ENCODE measurements at places on chromosomes 6 and 20.

DNA sequence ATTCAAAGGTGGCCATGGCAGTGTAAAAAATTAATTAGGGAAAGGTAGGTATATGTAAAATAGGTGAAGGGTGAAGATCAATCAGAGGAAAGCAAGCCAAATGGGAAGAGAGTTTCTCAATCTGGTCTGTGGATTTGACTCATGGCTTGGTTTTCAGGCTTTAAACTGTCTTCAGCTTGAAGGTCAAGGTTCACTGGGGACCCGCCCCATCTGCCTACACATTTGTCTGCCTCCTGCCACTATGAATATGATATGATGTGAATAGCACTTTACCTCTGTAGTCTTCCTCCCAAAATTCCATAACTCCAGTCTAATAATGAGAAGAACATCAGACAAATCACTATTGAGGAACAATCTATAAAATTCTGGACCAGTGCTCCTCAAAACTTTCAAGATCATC, 32.3 kb upstream of the THEMIS start:
- no peak for DNase-seq

DNA sequence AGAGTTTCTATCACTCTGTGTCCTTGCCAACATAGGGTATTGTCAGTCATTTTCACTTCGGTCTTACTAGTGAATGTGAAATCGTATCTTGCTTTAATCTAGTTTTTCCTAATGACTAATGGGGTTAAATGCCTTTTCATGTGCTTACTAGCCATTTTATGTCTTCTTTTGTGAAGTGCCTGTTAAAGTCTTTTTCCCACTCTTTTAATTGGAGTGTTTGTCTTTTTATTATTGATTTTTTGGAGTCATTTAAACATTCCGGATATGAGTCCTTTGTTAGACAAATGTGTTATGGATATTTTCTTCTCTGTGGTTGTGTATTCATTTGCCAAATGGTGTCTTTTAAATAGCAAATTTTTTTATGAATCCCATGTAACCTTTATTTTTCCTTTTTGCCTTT, 194.6 kb downstream of the CDH26 start:
- DNase-seq: no peak

GRCh38 chr6:109690373-109690736, 647 bp downstream of the AK9 start:
- DNase-seq: no peak

GRCh38 chr20:31475472-31476293, 595 bp downstream of the REM1 start:
- DNase-seq: no peak

GRCh38 chr6:53706525-53706924, 41.0 kb upstream of the KLHL31 start:
- DNase-seq: no peak

GRCh38 chr20:47730744-47731143, 54.5 kb downstream of the SULF2 start:
- no peak for DNase-seq

DNA sequence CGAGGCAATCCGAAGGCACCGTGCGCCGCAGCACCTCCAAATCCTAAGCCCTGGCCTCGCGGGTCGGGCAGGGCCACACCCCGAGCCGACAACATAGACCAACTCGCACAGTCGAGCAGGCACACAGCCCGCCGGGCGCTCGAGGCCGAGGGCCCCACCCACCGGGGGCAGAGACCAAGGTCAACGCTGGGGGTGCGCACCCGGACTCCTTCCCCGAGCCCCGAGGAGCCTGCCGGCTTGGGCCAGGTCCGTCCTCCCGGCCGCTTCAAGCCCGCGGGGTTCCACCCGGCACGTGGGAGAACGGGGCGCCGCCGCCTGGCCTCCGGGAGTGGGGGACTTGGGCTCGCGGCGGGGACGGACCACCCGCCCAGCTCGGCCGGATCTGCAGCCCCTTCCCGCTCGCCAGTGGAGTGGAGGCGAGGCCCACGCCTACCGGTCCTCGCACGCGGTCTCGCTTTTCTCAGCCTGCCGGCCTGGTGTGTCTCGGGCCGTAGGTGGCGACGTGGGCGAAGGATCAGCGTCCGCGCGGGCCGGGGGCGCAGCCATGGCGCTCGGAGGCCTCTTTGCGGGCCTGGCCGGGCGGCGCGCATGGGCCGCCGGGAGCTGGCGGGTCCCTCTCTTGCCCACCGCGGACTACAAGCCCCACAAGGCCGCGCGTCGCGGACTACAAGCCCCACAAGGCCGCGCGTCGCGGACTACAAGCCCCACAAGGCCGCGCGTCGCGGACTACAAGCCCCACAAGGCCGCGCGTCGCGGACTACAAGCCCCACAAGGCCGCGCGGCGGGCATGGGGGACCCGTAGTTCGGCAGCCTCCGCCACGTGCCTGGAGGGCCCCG, at the start of gene UCKL1:
TSS of gene UCKL1 (minus strand) at position 590 of the 837 bp plus-strand sequence. CDS start at position 546, 44 bp downstream.
- DNase-seq: peak; percentile 80

DNA sequence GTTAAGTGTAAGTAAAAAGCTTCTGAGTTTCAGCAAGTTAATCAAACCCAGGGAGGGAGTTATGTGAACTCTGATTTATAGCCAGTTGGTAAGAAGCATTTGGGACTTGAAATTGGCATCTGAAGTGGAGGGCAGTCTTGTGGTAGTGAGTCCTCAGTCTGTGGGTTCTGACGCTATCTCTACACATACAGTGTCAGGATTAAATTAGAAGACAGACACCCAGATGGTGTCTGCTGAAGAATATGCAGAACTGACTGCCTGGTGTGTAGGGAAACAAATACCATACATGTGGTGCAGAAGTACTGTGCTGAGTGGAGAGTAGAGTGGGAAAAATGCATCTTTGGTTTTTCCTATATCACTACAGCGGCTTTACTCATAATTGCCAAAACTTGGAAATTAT, 43.5 kb upstream of the PLN start:
- DNase-seq: no peak

- no peak for DNase-seq
Measured at GRCh38 chr6:109503327-109504224, 20.6 kb upstream of the ZBTB24 start.

DNA sequence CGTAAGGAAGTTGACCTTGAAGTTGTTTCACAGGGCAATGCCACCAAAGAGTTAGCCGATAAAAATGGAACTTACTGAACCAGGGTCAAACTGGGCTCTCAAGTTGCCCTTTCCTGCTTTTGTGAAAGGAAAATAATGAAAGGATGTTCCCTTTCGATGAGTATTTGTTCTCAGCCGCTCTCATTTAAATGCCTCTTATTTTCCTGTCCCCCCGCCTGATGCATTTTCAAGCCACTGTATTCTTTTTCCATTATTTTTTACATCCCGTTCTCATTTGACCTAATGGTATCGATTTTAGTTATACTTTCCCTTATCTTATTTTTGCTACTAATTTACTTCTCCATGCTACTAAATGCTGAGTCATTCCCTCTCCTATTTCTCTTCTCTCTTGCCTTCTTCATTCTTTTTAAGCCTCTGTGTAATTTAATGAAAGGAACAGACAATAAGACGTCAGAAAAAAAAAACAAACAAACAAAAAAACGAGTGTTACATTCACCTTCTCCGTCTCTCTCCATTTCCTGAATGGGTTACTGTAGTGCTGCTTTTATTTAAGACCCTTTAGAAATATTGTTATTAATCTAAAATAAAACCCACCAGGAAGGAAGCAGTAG, 655 bp upstream of the NDUFAF4 start:
- no peak for DNase-seq

DNA sequence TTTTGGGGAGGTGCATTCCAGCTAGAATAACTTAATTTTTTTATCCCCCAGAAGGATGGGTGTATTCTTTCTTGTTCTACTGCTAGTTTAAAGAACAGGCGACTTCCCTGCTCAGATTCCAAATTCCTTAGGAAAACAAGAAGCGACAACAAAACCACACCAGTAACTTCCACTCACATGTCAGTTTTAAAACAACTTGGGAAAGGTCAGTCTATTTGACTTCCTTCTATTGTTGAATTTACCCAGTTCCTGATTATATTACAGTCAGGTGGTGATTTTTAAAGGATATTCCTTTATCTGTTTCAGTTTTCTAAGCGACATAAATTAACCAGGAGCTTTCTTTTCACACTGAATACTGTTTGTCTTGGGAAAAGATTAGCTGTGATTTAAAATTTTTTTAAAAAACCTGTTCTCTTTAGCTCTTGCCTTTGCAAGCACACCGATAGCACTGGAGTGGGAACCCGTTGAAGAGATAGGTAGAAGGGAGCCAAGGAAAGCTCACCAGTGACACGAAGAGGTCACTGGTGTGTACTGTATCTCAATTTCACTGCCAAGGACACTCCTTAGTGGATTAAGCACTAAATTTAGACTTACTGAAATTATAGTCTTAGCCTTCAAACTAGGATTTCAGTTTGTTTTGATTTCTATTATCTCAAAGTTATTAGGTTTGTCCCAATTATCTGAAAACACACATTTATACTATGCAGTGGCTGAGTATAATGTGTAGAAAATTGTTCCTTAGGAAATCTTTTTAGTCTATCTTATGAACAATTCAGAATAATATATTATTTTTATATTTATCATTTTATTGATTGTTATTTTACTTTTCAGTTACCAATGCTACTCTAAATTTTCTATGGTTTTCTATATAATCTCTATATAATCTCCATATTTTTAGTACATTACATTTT, 22.3 kb downstream of the MARCKS start:
- peak; percentile 65 for DNase-seq

GRCh38 chr6:107436881-107437280, 22.5 kb downstream of the PDSS2 start:
- DNase-seq: no peak

- DNase-seq: no peak
Measured at GRCh38 chr6:43149265-43149664, 21.8 kb upstream of the SRF start.

DNA sequence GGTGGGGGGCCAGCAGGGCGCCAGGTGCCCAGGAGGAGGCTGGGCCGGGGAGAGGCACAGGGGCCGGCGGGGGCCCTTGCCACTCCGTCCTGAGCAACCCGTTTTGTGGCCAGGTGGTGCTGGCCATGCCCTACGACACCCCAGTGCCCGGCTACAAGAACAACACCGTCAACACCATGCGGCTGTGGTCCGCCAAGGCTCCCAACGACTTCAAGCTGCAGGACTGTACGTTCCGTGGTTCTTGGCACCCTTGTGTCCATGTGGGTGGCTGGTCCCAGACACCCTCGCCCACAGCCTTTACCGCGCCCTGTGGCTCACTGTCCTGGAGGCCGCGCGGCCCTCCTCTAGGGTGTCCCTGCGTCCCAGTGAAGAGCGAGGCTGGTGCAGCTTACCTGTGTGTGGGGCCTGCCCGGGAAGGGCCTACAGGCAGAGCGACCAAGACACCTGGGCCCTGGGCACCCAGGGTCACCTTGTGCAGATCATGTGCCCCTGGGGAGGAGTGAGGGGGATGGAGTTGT, 28.7 kb downstream of the PYGB start:
- no peak for DNase-seq

GRCh38 chr6:7566617-7567173, 23.3 kb upstream of the SNRNP48 start:
- DNase-seq: no peak

DNA sequence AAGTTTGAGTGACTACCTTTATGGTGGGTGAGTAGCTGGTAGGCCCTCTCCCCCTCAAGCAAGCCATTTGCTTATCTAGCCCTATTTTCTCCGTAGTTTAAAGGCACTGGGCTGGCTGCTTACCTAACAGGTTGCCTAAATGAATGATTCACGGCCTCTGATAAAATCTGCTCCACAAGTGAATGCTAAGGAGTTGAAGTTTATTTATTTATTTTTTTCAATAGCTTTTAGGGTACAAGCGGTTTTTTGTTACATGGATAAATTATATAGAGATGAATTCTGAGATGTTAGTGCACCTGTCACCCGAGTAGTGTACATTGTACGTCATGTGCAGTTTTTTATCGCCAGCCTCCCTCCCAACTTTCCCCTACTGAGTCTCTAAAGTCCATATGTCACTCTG, 8.3 kb upstream of the CDH26 start:
- no peak for DNase-seq

GRCh38 chr20:60057866-60058807, 99.9 kb downstream of the CDH26 start:
- DNase-seq: peak; percentile 41

GRCh38 chr6:37582306-37582705, 82.6 kb upstream of the CCDC167 start:
- DNase-seq: no peak

DNA sequence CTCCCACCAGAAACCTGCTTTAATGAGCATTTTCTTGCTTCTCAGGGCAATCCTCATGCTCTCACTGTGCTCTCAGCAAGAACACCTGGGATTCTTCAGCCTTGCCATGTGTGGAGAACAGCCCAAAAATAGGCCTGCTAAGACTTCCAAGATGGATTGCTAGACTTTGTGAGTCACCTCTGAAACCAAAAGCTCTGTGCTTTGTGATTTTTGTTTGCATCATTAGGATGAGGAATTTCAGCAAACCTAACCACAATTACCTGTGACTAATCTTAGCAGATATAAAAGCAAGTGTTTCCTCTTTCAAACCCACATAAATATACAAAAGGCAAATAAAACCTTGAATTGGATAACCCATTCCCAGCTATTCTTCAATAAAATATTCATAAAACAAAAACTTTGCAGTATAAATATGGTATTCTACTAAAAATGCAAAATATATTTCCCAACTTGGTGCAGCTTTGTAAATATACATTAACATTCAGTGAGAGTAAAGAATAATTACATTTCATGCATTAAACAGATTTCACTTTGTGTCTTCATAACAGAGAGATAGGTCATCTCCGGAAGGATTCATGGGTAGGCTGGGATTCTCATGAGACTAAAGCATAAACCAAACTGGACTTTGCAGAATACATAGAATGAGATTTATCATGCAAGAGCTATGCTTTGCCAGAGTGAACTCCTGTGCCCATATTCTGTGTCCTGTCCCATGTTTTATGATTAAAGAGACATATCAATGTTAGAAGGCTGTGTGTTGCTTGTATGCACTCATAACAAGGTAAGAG, 33.5 kb downstream of the TPBG start:
- DNase-seq: peak; percentile 95

DNA sequence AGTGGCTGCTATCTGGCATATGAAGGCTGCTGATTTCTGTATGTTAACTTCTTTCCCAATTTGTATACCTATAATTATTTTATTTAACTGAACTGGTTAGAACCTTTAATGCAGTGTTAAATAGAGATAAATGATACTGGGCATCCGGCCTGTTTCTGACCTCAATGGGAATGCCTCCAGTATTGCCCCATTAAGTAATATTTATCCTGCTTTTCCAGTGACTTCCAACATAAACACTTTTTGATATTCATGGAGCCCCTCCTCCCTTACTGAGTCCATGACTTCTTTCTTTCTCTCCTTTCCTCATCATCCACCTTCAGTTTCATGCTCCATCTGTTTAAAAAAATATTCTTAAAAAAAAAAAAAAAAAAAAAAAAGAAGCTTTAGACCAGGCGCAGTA, 8.8 kb downstream of the TRIM27 start:
- DNase-seq: no peak

DNA sequence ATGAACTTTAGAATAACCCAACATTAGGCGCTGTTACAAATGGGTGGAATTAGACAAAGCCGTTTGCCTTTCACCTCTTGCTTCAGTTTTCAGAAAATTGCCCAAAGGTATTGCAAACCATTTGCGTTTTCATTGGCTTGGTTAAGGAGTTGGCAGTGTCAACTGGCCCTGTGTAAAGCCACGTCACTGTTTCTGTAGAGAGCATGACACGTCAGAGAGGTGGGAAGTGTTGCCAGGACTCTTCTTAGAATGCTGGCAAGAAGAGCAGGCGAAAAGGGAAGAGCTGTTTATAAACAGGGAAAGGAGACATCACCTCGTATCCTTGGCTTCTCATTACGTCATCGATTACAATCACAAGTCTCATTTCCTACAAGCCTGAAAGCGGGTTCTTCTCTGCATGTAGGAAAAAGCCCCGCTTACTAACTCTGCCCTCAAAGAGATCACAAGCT, 4.2 kb upstream of the IRF4 start:
- no peak for DNase-seq

- no peak for DNase-seq
Measured at GRCh38 chr20:47271046-47271615, 85.4 kb downstream of the ZMYND8 start.

Measured in astrocyte of the cerebellum (primary cell).